Forelimb muscle (tissue), 1 donor: ENCODE measurements at places on chromosomes 12 and 14.

GRCh38 chr12:70815971-70816391, 104.6 kb downstream of the PTPRR start:
- no peak for DNase-seq

- DNase-seq, result no peak
These were observed 18.0 kb downstream of the IGF1 start for GRCh38 chr12:102462386-102462785.

DNA sequence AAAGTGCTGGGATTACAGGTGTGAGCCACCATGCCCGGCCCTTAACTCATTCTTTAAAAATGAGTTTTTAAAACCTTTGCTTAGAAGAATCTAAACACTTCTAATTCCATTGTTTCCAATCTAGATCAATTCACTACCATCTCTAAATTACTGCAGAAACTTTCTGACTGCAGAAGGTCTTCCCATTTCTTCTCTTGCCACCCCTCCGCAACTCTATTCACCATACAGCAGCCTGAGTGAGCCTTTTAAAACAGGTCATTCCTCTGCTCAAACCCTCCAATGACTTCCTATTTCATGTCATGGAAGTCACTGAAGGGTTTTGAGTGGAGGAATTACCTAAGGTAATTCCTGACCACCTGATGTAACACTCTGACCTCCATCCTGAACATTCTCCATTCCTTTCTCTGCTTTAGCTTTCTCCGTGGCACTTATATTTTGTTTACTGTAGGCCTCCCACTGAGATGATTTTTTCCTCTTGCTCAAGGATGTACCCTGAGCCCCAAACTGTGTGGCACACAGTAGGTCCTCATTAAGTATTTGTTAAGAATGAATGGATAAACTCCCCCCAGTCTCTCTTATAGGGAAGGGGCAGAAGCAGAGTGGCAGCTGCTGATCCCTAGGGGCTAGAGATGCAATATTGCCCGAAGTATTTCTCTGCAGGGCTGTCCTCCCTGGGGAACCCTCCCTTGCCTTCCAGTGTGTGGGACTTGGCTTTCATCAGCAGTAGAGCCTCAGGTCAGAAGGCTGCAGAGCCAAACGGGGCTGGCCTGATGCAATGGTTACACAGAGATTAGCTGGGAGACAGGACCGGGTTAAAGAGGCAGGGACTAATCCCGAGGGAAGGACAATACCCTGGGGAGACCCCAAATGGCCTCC, 1.2 kb downstream of the DDIT3 start:
- no peak for DNase-seq

DNA sequence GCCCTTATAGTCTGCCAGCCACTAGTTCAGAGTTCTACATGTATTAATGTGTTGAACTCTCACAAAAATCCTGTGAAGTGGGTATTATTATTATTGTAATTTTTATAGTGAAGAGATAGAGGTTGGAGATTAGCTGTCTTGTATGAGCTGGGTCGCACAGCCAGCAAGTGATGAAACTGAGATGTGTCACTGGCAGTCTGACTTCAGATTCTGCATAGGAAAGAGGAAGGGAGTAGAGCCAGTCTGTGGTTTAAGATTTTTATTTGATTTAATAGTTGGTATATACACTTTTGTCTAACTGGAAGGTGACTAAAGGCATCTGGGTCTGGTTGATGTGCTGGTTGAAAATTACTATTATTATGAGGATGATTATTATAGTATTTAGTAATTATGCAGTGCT, 5.8 kb upstream of the FRS2 start:
- DNase-seq, result no peak

GRCh38 chr14:85508863-85509262, 21.1 kb upstream of the FLRT2 start:
- DNase-seq, result no peak
